ENCODE measurements at places on chromosomes 6 and 20.

DNA sequence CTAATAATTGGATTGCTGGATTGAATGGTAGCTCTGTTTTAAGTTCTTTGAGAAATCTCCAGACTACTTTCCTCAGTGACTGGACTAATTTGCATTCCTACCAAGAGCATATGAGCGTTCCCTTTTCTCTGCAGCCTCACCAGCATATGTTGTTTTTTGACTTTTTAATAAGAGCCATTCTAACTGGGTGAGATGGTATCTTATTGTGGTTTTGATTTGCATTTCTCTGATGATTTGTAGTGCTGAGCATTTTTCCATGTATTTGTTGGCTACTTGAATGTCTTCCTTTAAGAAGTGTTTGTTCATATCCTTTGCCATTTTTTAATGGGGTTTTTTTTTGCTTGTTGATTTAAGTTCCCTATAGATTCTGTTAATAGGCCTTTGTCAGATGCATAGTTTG lies 94.7 kb upstream of the AHI1 start:
- DNase-seq: no peak

- DNase-seq: no peak
Measured at GRCh38 chr6:101391772-101392585, 1.5 kb upstream of the GRIK2 start.

- DNase-seq: no peak
Measured at GRCh38 chr6:72522735-72523141, 99.1 kb upstream of the KCNQ5 start.

- DNase-seq: no peak
Measured at GRCh38 chr6:163437466-163437865, 22.9 kb downstream of the QKI start.

GRCh38 chr6:138227316-138227781 lies 9.1 kb upstream of the PBOV1 start:
- DNase-seq: no peak

DNA sequence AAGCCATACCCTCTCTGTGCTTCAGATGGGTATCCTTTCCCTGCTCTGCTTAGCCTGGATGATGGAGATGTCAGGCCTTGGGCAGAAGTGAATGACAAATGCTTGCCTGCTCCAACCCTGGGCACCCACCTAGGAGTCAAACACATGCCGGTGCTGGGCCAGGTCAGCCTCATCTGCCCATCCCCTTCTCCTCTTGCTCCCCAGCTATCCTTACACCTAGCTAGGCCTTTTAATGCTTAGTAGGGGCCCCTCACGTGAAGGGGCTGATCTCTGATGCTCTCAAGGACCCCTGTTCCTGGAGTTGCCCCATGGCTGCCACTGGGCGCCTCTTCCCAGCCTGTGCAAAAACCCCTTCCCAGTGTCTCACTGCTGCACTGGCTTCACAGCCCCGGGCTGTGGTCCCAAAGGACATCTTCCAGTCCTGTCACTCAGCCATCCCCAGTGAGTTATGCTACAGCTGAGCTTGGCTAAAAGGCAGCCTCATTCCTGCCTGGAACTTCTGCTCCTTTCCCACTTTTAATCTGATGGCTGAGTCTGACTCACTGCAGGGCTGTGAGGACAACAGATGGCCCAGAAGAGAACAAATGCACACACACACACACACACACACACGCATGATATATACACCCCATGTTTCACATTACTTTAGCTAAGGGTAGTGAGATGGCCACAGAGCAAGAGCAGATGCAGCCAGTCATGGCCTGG lies 12.8 kb upstream of the SDCBP2 start:
- DNase-seq: no peak
